Fibroblast of pulmonary artery (primary cell): ENCODE measurements at places on chromosomes 13 and 19.

GRCh38 chr19:15305582-15306334 lies 26.6 kb downstream of the BRD4 start:
- no peak for DNase-seq

DNA sequence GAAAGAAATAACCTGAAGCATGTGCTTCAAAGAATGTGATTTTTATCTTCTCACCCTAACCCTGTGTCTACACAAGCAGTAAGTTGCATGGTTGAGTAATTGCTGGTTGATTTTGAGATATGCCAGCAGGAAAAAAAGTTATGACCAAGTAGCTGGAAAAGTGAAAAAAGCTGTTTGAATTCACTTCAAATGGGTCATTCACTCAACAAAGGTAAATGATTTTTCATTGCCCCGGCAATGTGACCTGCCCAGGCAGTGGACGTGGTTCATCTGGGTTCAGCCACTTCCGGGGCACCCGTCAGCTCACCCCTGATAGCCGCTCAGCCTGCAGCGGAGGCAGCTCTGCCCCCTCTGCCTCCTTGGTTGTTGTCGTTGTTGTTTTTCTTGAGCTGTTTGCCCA lies 18.5 kb downstream of the TNFRSF19 start:
- DNase-seq = no peak

GRCh38 chr13:113535381-113535781 lies 44.9 kb upstream of the DCUN1D2 start:
- no peak for DNase-seq

DNA sequence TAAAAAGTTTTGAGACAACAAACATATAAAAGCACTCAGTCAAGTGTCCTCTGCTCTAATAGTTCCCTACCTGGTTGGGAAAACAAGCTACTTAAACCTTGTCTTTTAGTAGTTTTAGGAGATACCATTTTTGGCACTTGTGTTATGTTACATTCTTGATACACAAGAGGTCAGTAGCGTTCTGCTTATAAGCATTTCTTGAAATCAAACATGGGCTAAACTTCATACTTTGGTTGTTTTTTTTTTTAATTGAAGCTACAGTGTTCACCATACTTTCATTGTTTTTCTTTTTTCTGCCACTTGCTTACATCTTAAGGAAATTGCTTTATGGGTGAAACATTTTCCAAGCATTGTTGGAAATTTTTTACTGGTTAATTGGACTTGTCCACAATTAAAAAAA lies 12.9 kb downstream of the NHLRC3 start:
- peak; percentile 67 for DNase-seq

DNA sequence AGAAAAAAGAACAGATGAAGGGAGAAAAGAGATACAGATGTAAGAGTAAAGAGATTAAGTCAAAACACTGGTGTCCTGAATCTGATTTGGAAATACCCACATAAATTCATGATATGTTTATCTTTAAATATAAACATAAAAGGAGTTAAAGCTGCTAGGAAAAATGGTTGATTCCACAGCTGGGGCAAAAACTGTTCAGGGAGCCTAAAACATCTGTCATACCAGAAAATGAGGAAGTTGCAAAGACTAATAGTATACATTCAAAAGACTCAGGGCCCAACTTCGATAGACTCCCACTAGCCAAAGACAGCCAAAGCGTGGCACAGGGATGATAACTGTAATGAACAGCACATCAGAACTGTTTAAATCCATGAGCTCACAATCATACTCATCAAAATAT lies 62.0 kb downstream of the ABCC4 start:
- DNase-seq = no peak

- DNase-seq = peak; percentile 68
Measured at GRCh38 chr19:42480335-42481095, 37.8 kb upstream of the CXCL17 start.

DNA sequence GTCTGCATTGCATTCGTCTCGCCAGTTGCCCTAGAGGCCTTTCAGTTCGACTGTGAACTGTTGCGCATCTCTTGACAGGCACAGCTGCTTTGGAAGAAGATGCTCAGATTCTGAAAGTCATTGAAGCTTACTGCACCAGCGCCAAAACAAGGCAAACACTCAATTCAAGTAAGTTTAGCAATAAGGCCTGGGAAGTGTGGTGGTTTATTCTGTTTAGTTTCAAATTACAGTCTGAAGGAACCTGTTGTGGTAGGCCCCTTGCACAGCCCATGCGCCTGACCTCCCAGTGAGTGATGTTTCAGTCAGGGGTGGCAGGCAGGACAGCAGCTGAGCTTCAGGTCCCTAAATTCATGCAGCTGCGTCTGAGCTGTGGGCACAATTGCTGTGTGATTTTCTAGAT lies 32.2 kb upstream of the TEX29 start:
- no peak for DNase-seq

GRCh38 chr13:52399046-52399445 lies 6.9 kb downstream of the THSD1 start:
- no peak for DNase-seq

GRCh38 chr19:31335716-31336115 lies 13.5 kb downstream of the TSHZ3 start:
- DNase-seq = no peak

DNA sequence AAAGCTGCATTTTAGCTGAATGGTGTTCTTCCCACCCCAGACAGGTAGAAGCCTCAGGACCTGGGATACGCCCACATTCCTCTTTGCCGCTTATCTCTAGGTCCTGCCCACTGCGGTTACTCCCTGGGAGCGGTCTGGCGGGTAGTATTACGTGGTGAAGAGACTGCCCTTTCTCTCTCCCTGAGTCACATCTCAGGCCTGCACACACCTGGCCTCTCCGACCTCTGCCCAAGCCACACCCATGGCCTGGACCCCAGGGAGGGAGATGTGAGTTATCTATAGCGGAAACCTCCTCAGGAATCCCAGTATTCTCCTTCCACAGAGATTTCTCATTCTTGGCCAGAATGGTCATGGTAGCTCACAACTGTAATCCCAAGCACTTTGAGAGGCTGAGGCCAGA lies 17.3 kb downstream of the RHPN2 start:
- DNase-seq = no peak

DNA sequence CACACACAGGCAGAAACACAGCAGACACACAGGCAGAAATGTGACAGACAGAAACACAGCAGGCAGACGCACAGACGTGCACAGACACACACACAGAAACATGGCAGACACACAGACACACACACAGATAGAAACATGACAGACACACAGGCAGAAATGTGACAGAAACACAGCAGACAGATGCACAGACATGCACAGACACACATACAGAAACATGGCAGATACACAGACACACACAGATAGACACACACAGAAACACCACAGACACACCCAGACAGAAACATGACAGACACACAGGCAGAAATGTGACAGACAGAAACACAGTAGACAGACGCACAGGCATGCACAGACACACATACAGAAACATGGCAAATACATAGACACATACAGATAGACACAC lies 1.3 kb downstream of the TBXA2R start:
- DNase-seq = no peak

DNA sequence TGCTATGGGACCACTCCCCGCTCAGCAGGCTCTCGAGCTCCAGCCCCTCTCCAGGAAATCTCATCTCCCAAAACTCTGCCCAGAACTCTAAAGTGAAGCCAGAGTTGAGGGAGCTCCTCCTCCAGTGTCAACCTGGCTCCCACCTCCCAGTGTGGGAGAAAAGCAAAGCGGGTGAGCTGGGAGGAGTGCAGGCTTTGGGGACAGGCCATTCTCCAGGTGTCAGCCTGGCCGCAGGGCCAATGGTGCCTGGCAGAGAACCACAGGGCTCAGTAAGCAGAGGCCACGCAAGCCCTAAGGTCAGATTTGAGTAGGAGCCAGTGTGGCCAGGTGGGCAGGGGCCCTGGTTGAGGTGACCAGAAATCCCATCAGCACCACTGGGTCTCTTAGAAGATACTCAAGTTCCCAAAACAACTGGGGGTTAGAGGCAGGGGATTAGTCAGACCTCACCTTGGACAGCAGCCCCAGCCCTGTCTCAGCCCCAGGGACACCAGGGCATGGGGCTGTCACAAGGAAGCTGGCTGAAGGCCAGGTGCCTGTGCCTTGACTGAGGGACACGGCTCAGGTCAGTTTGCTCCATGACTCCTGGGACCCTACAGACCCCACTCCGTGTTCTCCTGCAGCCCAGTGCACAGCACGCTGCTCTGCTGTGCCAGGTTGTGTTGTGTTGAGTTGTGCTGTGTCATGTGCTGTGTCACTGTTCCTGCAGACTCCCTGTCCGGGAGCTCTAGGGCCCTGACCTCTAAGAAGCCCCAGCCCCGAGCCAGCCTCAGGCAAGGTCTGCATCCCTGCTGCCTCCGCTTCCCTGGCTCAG lies 2.8 kb upstream of the ZNF181 start:
- no peak for DNase-seq

DNA sequence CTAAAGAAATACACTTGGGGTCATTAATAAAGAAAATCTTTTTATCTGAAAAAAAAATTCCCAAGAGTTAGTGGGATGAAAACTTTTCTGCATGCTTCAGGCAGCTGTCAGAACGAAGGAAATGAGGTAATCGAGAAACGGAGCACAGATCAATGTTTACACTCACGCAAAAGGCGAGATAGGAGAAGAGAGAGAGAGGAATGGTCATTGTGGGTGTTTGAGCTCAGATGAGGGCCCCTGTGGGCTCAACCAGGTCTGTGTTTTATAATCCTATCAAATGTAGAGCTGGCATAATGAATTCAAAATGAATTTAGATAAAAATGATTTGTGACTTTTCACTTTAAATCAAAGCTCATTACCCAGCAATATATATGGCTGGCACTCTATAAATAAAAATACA lies 6.3 kb upstream of the RXFP2 start:
- peak; percentile 24 for DNase-seq

GRCh38 chr19:41156207-41156606 lies 36.8 kb upstream of the CYP2S1 start:
- no peak for DNase-seq

DNA sequence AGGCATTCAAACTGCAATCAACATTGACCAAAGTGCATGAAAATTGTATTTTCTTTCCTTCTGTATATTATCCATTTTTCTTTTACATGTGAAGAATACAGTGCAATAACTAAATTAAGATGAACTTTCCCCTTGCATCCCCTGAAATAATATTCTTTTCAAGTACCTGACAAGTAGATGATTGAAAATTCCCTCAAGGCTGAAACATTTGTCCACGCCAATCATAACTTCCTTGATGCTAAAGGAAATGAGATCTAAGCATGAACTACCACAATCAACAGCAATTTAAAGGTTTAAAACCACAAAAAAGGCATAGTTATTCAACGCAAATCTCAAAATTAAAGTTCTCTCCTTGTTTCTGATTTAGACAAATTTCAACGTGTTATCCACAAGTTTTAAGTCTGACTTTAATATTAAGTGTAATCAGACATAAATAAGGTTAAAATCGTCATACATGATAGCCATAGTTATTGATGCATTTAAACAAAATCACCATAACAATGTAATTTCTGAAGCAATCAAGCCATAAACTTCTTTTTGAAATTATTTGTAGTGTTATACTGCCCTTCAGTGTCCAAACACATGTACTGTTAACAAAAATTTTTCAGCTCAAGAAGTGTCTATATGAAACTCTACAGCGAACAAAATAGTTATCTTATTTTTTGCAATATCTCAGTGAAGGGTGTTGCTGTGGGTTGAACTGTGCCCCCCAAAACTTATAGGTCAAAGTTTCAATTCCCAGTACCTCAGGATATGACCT lies 169.5 kb downstream of the DCLK1 start:
- DNase-seq = peak; percentile 20

- DNase-seq = no peak
Measured at GRCh38 chr13:33101835-33102234, 85.6 kb downstream of the KL start.

- DNase-seq = peak; percentile 26
Measured at GRCh38 chr19:15015946-15016542, 33.2 kb upstream of the CASP14 start.

GRCh38 chr13:35700671-35701070 lies 224.2 kb upstream of the MAB21L1 start:
- no peak for DNase-seq

DNA sequence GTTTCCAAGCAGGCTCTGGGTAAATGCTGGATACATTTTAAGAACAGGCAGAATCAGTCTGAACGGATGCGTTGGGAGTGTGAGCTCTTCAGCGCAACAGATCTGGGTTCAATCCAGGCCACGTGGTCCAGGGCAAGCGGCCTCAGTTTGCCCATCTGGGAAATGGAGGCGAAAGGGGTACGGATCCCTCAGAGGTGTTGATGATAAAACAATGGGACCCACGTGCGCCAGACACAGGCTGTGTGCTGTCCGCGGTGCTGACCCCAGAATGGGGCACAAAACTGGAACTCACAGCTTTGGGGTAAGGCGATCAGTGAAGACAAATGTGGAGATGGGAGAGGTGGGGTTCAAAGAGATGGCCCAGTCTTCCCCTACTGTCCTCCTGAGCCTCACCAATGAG lies 13.1 kb upstream of the PDE4C start:
- DNase-seq = no peak

DNA sequence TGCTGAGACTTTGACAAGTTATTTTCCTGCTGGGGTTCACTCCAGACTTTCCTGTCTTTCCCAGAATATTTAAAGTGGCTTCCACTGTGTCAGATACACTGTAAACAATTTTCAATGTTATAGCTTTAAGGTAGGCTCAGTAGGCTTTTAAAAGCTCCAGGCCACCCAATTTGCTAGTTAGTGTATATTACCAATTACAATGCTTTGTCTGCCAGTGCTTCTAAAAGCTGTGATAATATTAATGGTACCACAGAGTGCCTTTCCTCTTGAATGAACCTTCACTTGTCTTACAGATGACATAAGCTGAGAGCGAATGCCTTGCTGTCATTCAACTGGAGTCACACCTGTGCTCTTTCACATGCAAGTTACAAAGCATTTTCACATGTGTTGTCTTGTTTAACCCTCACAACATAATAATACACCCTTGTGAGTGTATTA lies 239.7 kb upstream of the HTR2A start:
- DNase-seq = no peak

DNA sequence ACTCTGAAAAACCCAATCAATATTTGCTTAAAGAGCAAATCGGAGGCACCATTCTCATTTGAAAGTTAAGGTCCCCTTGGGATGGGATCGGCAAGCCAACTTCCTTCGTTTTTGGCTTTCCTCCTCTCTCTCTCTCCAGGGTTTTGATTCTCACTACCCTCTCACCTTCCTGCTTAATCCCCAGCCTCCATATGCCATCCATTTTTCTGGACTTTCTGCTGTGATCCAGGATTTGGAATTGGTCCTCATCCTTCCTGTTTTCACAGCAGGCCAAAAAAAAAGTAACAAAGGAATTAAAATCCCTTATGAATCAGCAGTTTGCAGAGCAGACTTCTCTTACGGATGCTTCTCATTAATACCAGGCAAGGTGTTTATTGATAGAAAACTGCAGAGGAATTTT lies 283.1 kb upstream of the TMTC4 start:
- no peak for DNase-seq

DNA sequence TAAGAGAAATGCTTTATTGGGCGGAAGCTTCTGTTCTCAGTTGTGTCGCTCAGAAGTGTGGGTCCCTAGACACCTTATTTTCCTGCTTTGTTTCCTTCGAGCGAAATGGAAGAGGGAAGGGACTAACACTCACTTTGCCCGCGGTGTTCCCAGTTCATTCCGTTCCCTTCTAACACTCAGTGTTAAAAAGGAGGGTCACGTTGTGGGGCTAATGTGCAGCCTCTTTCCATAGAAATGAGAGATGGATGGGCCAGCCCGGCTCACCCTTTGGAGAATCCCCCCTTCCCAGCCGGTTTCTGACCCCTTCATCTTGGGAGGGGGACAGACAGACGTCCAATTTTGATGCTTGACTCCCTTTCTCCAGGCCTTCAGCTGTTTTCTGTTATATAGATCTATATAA lies 2.3 kb downstream of the ATP11A start:
- DNase-seq = no peak

GRCh38 chr13:20053016-20053415 lies 94.5 kb downstream of the ZMYM2 start:
- DNase-seq = peak; percentile 5

GRCh38 chr13:60627071-60627686 lies 230.2 kb downstream of the TDRD3 start:
- peak; percentile 42 for DNase-seq
